Body of pancreas (tissue), 4 donors: ENCODE measurements at places on chromosomes 4 and X. TPM values are rescaled to one million over a fixed set of nuclear protein-coding genes. Genes with fewer than 3 reads are reported as not detected.

DNA sequence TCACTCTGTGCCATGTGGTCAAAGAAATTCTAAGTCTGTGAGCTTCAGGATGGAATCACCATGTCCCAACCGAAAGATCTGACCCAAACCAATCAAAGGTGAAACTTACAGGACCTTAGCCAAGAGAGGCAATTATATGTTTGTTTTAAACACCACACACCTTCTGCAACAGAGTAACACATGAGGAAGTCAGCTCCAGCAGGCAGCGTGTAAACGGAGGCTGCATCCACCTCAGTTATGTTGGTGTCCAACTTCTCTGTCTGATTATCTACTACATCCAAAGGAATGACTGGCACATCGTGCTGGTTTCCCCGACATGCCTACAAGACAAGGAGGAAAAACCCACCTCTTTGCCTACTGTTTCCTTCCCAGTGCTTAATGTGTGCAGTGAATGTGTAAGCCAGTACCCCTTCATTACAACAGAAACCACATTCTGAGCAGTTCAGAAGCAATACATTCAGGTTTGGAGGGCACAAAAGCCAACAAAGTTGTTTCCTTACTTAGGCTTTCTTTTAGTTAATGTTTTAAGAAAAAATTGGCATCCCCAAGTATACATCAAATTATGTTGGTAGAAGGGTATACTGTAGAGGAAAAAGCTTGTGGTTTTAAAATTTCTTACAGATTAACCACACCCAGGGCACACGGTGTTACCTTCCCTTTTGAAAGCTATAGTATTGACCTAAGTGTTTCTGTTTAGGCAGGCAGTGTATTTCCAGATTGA lies 12.4 kb downstream of the CASP6 start:
- peaks cover 14% of the 10 kb centered on the region for H3K36me3 ChIP-seq
- H3K27me3 ChIP-seq = no peaks in the 10 kb centered on the region
- H3K4me3 ChIP-seq = no peak overlapping the region
- H3K27ac ChIP-seq = no peak overlapping the region
- no peak for DNase-seq

The CCDC120 gene
- 13.8 TPM for total RNA-seq

- H3K36me3 ChIP-seq = no peaks in the 10 kb centered on the region
- no peak for DNase-seq
- H3K27me3 ChIP-seq = no peaks in the 10 kb centered on the region
- H3K27ac ChIP-seq = no peak overlapping the region
- H3K4me3 ChIP-seq = no peak overlapping the region
Measured at GRCh38 chrX:139186991-139187390, 343.5 kb upstream of the F9 start.

- H3K27me3 ChIP-seq = no peaks in the 10 kb centered on the region
- H3K4me1 ChIP-seq = peaks cover 43% of the 10 kb centered on the region
- no peaks in the 10 kb centered on the region for H3K36me3 ChIP-seq
- no peak for DNase-seq
Measured at GRCh38 chrX:154064637-154065435, 32.7 kb downstream of the MECP2 start.

GRCh38 chr4:39754309-39754708 lies 56.4 kb downstream of the UBE2K start:
- H3K4me1 ChIP-seq = no peaks in the 10 kb centered on the region
- no peak overlapping the region for H3K4me3 ChIP-seq
- no peak overlapping the region for H3K27ac ChIP-seq
- no peak for DNase-seq

DNA sequence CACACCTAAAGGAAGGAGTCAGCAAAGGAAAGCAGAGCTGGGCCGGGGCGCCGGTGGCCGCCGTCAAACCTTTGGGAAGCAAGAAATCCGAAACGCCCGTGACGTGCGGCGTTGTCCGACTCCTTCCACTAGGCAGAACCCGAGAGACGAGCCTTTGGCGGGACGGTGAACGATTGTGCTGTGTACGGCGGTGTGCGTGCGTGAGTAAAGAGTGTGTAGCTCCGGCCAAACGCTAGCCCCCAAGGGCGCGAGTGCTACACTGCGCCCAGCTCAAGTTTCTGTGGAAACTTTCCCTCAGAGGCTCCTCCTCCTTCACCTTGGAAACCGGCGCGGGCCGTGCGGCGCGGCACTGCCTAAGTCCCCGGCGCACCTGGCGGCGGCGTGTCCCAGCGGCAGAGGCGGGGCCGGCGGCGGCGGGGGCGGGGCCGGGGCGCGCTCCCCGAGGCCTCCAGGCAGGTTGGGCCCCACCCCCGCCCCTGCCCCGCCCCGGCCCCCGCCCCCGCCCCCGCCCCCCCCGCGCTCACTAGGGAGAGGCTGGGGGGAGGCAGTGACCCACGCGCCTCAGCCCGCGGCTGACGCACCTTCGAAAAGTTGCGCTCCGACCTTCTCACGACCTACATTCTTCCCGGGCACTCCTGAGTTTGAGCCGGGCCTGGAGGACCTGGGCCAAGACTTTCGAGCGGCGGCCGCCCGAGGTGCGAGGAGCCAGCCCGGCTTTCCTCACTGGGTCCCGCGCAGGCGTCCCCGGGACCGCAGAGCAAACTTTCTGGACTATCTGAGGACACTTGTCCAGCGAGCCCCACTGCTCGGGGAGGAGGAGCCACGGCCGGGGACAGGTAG lies at the start of gene FHIP1A:
Gene FHIP1A, plus strand, starts transcription at position 547 of the 840 bp plus-strand sequence. CDS start 157,084 bp downstream, outside the sequence.
- H3K4me1 ChIP-seq = peaks cover 42% of the 10 kb centered on the region
- peak within 1 kb of the TSS; percentile 65 for H3K4me3 ChIP-seq
- no peaks in the 10 kb centered on the region for H3K27me3 ChIP-seq
- H3K27ac ChIP-seq = peak within 1 kb of the TSS; percentile 97
- peak; percentile 95 for DNase-seq
- H3K36me3 ChIP-seq = no peaks in the 10 kb centered on the region

GRCh38 chr4:128155231-128155855 lies 94.2 kb downstream of the LARP1B start:
- H3K27me3 ChIP-seq = no peaks in the 10 kb centered on the region
- H3K36me3 ChIP-seq = no peaks in the 10 kb centered on the region
- H3K4me3 ChIP-seq = no peak overlapping the region
- no peak overlapping the region for H3K27ac ChIP-seq
- DNase-seq = no peak
- H3K4me1 ChIP-seq = peaks cover 13% of the 10 kb centered on the region

- H3K27ac ChIP-seq = no peak overlapping the region
- no peak overlapping the region for H3K4me3 ChIP-seq
- no peaks in the 10 kb centered on the region for H3K36me3 ChIP-seq
Measured at GRCh38 chr4:81746071-81746470, 274.4 kb upstream of the RASGEF1B start.

- peak; percentile 85 for DNase-seq
- H3K4me1 ChIP-seq = peaks cover 36% of the 10 kb centered on the region
- no peaks in the 10 kb centered on the region for H3K27me3 ChIP-seq
- H3K27ac ChIP-seq = peak overlapping the region; percentile 89
Measured at GRCh38 chr4:40576651-40577480, 52.8 kb downstream of the RBM47 start.

The AFF2 gene
- total RNA-seq = 0.99 TPM

DNA sequence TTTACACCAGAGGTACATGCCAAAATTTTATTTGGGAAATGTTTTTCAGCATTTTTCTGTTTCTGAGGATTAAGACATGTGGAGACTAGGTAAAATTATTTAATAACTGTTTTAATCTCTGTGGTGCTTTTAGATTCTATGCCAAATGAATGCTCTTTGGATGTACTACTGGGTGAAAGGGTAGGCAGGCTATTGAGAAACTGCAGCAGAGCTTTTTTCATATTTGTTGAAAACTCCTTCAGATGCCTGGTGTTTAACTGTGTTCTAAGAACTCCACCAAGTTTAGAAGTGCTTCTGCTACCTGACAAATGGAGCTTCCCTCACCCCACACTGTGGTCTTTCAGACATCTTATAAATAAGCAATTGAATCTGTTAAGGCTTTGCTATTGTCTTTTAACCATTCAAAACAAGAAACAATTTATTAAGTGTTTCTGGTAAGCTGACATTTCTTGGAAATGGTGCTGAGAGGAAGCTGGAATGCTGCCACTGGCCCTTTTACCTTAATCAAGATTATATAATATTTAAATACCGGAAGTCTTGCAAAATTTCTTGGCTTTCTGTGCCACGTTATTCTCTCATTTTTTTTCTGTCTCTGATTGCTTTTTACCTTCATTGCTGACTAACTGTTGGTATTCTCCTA lies 51.2 kb upstream of the CYSLTR1 start:
- H3K36me3 ChIP-seq = no peaks in the 10 kb centered on the region
- H3K27ac ChIP-seq = no peak overlapping the region
- no peaks in the 10 kb centered on the region for H3K4me1 ChIP-seq
- DNase-seq = no peak
- no peak overlapping the region for H3K4me3 ChIP-seq

DNA sequence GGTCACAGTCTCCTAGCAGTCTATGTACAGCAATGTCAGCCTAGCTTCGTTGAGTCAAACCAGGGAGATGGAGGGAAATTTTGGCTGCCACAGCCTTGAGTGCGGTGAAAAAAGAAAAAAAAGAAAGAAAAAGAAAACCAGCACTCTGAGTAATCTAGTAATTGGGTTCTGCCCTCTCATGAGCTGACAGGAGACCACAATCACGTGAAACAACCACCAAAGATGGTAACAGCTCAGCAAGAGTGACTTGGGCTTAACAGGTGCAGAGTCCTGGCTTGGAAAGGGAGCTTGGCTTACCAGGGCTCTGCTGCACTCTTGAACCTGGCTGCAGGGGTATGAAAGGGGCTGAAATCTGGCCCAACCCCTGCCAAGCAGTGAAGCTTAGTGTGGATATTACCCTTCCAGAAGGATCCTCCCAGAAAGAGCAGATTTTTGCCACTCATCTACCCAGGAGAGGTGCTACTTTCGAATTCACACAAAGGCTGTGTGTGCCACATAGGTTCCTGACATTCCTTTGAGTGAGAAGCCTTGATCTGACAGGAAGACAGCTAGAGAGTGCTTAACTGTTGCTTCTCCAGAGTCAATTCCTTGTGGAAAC lies 350.3 kb downstream of the PTTG2 start:
- H3K4me1 ChIP-seq = peaks cover 21% of the 10 kb centered on the region
- no peaks in the 10 kb centered on the region for H3K36me3 ChIP-seq
- no peak overlapping the region for H3K27ac ChIP-seq

DNA sequence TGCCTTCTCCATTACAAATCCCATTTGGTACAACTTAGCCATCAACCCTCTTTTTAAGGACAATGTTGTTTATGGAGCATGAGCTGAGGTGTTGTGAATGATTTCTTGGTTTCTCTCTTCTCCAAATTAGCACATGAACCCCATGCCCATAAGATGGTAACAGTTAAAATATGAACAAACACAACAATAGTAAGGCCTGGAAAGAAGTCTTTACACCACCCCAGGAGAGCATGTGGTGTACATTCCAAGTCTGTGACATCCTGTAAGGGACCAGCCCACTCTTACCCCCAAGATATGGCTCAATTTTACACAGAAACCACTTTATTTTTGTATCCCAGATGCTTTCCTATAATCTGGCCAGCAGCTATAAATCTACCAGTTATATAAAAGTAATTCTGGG lies 226.1 kb downstream of the COX18 start:
- H3K36me3 ChIP-seq = no peaks in the 10 kb centered on the region
- H3K4me1 ChIP-seq = no peaks in the 10 kb centered on the region
- H3K27ac ChIP-seq = no peak overlapping the region
- no peak for DNase-seq
- no peak overlapping the region for H3K4me3 ChIP-seq

- no peak overlapping the region for H3K4me3 ChIP-seq
- H3K36me3 ChIP-seq = no peaks in the 10 kb centered on the region
- peak overlapping the region; percentile 66 for H3K27ac ChIP-seq
- peak; percentile 34 for DNase-seq
Measured at GRCh38 chrX:153981771-153982533, 9.4 kb downstream of the TMEM187 start.

The OPHN1 gene
- total RNA-seq = 2.3 TPM

- H3K27me3 ChIP-seq = no peaks in the 10 kb centered on the region
- H3K4me3 ChIP-seq = no peak overlapping the region
- no peak for DNase-seq
- no peaks in the 10 kb centered on the region for H3K4me1 ChIP-seq
- no peak overlapping the region for H3K27ac ChIP-seq
Measured at GRCh38 chrX:20727447-20727846, 460.7 kb upstream of the RPS6KA3 start.

DNA sequence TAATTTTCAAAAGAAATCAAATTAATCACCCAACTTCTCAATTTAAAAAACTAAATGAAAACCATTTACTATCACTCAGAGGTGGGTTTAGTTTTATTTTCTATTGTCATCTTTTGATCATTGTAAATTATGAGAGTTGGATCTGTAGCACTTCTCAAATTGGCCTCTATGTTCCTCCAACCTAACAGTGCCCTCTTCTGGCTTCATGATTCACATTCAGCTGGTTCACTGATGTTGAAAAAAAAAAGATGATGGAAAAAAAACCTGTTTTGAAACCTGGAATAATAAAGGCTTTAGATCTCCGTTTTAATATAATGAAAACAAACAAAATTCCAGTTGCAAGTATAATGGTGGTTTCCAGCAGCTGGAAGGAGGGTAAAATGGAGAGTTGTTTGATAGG lies 2.4 kb upstream of the NBDY start:
- DNase-seq = no peak
- H3K36me3 ChIP-seq = no peaks in the 10 kb centered on the region
- no peak overlapping the region for H3K27ac ChIP-seq
- no peaks in the 10 kb centered on the region for H3K4me1 ChIP-seq

- no peaks in the 10 kb centered on the region for H3K27me3 ChIP-seq
- H3K4me1 ChIP-seq = no peaks in the 10 kb centered on the region
- no peak overlapping the region for H3K27ac ChIP-seq
- no peak overlapping the region for H3K4me3 ChIP-seq
Measured at GRCh38 chr4:23163647-23164436, 471.1 kb downstream of the GBA3 start.

- no peaks in the 10 kb centered on the region for H3K36me3 ChIP-seq
- peak overlapping the region; percentile 51 for H3K4me3 ChIP-seq
- peak overlapping the region; percentile 57 for H3K27ac ChIP-seq
- H3K4me1 ChIP-seq = peaks cover 3% of the 10 kb centered on the region
- no peaks in the 10 kb centered on the region for H3K27me3 ChIP-seq
- peak; percentile 42 for DNase-seq
Measured at GRCh38 chr4:4574792-4575191, 32.9 kb upstream of the STX18 start.

- H3K36me3 ChIP-seq = no peaks in the 10 kb centered on the region
- H3K4me1 ChIP-seq = no peaks in the 10 kb centered on the region
- no peaks in the 10 kb centered on the region for H3K27me3 ChIP-seq
- no peak overlapping the region for H3K27ac ChIP-seq
- H3K4me3 ChIP-seq = no peak overlapping the region
Measured at GRCh38 chr4:72112514-72113156, 80.8 kb downstream of the NPFFR2 start.

The VGLL1 gene
- 1.0 TPM for total RNA-seq

DNA sequence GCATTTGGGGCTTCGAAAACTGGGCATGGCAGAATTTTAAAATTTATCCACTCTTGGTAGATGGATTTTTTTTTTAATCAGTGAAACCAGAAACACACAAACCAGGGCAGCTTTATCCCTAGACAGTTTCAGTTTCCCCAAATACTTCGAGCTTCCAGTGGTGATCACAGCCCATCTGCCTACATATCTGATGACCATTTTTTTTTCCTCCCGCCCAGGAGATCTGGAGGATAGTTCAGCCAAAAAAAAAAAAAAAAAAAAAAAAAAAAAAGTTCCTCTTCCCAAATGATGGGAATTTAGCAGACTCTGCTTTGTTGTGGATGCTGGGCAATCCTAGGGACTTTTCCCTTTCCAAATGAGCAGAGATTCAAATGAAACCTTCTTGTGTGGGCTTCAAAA lies 1.0 kb upstream of the TBC1D9 start:
- no peaks in the 10 kb centered on the region for H3K27me3 ChIP-seq
- H3K36me3 ChIP-seq = no peaks in the 10 kb centered on the region
- DNase-seq = no peak
- no peak overlapping the region for H3K4me3 ChIP-seq
- peak overlapping the region; percentile 90 for H3K27ac ChIP-seq
- H3K4me1 ChIP-seq = peaks cover 16% of the 10 kb centered on the region

- H3K36me3 ChIP-seq = no peaks in the 10 kb centered on the region
- H3K27me3 ChIP-seq = no peaks in the 10 kb centered on the region
- no peak for DNase-seq
- H3K4me3 ChIP-seq = no peak overlapping the region
Measured at GRCh38 chr4:77493120-77493752, 112.4 kb upstream of the CXCL13 start.

The LANCL3 gene
- total RNA-seq = not detected

The TMEM144 gene
- 13.0 TPM for total RNA-seq
